ENCODE measurements at places on chromosomes 16 and 17.
A peak's percentile ranks its signal among the peaks of the same experiment; 100 is the strongest.

- no peak for DNase-seq
Measured at GRCh38 chr17:75344666-75345065, 55.4 kb upstream of the SLC25A19 start.

- DNase-seq = no peak
Measured at GRCh38 chr17:29591737-29592608, 959 bp upstream of the ANKRD13B start.

DNA sequence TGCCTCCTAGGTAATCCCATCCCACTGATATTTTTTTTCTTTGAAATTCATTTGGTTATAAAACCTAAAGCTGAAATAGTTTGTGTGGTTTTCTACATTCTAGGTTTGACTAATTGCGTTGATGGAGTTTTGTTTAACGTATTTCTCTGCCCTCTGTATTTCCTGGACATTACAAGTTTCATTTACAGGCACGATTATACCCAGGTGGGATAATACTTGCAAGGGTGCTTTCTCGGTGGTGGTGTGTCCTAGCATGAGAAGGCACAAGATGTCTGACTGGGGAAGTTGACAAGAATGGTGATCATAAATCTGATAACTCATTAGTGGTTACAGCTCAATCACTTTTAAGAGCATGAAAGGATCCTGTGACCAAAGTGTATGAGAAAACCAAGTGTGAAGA lies 45.0 kb downstream of the DYNLRB2 start:
- DNase-seq = no peak

GRCh38 chr17:7237266-7237760 lies 1.9 kb downstream of the PHF23 start:
- no peak for DNase-seq

GRCh38 chr16:30985401-30986128 lies 558 bp downstream of the HSD3B7 start:
- no peak for DNase-seq

GRCh38 chr16:57628783-57629293 lies 408 bp downstream of the ADGRG1 start:
- DNase-seq = no peak

DNA sequence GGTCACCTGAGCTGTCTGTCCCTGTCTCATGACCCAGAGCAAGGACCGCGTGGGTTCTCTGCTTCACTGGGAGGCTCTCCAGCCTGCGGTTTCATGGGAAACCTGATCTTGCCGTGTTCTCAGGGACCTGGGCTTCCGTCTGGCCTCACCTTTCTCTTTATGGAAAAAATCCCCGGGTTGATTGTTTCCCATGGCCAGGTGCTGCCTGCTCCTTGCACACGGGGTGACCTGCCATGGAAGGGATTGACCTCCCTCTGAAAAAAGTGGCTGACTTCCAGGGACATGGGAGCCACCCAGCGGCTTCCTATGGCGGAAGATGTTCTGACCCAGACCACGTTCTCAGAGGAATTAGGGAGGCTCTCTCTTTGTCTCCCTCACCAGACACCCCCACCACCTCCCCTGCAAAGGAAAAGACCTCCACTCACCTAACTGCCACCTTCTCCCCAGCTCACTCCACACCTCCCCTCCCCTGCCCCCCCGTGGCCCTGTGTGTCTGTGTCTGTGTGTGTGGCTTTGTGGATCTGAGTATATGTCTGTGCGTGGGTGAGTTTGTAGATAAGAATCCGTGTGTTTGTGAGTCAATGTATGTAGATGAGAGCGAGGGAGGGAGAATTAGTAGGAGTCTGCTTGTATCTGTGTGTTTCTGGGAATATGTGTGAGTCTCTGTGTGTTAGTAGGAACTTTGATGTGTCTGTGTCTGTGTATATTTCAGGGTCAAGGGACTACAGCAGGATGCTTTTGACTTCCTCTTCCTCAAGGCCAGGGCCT lies 154.6 kb downstream of the NTN1 start:
- DNase-seq = no peak

DNA sequence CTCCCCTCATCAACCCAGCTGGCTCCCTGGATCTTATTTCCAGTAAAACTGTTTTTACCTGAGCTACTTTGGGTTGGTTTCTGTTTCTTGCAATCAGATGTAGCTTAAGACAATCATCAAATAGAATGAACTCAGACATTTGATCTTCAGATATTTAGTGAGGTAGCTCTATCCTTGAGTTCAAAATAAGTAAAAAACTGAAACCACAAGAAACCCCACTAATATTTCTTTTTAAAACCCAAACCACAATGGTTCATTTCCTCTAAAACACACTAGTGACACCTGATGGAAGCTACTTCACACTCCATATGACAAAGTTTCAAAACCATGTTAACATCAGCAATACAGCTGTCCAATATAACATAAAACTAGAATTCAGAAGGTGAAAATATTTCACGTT lies 37.8 kb downstream of the CACNG1 start:
- no peak for DNase-seq

DNA sequence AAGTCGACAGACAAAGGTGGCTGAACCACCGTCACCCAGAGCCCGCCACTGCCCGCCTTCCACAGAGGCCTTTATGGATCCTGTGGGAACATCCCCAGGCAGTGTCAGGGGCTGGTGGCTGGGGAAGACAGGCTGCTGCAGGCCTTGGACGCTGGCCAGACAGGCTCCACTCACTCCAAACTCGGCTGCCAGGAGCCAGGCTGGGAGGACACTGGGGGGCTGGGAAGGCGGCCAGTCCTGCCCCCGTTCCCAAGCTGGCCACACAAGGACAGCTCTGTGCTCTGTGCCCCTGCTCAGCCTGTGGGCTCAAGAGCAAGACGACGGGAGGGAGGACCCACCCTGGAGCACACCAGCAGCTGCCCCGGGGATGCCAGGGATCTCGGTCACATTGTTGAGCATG lies 7.6 kb upstream of the LCAT start:
- no peak for DNase-seq

GRCh38 chr17:17561408-17562145 lies 29.9 kb downstream of the PEMT start:
- no peak for DNase-seq

GRCh38 chr17:2240541-2240940 lies 63.0 kb downstream of the SMG6 start:
- DNase-seq = no peak

GRCh38 chr17:80703142-80703478 lies 158.5 kb downstream of the RPTOR start:
- DNase-seq = no peak

GRCh38 chr17:33889040-33889439 lies 366.0 kb upstream of the CCL2 start:
- no peak for DNase-seq

GRCh38 chr16:88505405-88506082 lies 52.5 kb downstream of the ZFPM1 start:
- peak; percentile 39 for DNase-seq

DNA sequence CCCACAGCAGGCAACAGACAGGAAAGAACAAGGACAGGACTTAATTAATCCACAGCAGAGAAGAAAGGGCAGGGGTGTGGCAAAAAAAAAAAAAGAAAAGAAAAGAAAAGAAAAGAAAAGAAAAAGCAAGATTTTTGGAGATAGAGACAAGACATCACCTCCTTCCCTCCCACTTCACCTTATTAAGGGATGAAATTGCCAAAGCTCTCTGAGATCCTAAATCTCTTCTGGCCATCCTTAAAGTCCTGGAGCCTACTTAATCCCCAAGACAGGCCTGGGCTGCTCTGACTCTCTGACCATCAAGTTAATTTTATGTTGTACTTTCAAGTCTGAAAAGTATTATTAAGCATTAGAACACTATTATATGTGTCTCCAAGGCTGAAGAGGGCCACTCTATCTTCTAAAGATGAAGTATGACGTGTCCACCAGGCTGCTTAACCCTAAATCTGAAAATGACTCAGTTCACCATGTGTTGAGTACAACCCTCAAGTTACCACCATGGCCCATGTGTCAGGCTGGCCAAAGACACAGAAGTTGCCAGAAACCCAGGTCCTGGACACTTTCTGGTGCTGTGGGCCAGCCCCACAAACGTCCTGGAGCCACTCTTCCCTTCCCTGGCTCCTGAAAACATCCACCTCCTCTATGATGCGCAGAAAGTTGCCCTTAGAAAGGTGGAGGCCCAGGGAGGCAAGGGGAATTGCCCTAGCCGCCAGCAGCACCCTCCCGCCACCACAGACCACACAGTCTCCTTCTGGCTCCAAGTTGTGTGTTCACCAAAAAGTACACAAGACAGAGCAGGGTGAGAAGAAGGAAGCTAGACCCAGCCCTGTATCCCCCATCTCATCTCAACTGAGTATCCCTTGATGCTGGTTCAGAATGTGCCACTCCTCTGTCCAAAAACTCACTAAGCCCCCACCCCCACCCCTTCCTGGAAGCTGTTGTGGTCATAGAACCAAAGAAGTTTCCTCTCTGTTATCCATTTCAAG lies 2.7 kb downstream of the SOCS1 start:
- no peak for DNase-seq

GRCh38 chr16:88316941-88317612 lies 65.7 kb upstream of the ZNF469 start:
- DNase-seq = no peak

DNA sequence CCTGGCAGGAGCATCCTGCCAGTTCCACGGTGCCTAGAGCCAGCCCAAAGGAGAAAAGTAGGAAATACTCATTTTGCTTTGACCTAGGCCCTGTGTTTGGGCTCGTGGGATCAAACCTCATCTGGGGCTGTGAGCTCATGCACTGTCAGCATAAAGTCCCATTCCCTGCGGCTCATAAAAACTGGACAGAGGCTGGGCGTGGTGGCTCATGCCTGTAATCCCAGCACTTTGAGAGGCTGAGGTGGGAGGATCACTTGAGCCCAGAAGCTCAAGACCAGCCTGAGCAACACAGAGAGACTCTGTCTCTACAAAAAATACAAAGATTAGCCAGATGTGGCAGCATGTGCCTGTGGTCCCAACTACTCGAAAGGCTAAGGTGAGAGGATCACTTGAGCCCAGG lies 17.9 kb downstream of the ATP6V0D1 start:
- DNase-seq = no peak

DNA sequence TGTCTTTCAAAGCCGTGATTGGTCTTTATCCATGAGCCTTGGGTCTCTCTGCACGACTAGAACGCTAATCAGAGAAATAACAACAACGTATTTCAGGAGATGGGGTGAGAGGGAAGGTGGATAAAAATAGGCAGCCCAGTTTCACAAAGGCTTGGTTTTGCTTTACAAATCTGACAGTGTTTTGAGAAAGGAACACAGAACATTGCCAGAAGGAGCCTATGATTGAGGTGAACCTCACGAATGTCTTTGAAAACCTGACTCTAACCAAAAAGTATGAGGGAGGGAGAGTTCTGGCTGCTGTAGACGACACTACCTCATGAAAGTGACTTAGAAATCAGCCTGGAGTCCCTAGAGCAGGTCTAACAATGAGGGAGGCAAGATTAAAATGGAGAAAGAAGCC lies 38.0 kb upstream of the NOL11 start:
- no peak for DNase-seq

Measured in stimulated activated CD8-positive, alpha-beta memory T cell treated with anti-CD3 and anti-CD28 coated beads, Interleukin-12 subunit alpha, Interleukin-12 subunit beta, amount 100 ng/mL, for 1 hour (primary cell).